ENCODE measurements at places on chromosomes 1 and 21.

- DNase-seq = no peak
Observed at GRCh38 chr1:234746798-234747196, 136.8 kb upstream of the IRF2BP2 start.

- DNase-seq = no peak
Observed at GRCh38 chr1:170959385-170959784, 24.1 kb downstream of the MROH9 start.

GRCh38 chr21:45113543-45113942 is 39.2 kb downstream of the ADARB1 start:
- no peak for DNase-seq

- DNase-seq = no peak
Observed at GRCh38 chr1:205316161-205316566, 5.4 kb downstream of the NUAK2 start.

DNA sequence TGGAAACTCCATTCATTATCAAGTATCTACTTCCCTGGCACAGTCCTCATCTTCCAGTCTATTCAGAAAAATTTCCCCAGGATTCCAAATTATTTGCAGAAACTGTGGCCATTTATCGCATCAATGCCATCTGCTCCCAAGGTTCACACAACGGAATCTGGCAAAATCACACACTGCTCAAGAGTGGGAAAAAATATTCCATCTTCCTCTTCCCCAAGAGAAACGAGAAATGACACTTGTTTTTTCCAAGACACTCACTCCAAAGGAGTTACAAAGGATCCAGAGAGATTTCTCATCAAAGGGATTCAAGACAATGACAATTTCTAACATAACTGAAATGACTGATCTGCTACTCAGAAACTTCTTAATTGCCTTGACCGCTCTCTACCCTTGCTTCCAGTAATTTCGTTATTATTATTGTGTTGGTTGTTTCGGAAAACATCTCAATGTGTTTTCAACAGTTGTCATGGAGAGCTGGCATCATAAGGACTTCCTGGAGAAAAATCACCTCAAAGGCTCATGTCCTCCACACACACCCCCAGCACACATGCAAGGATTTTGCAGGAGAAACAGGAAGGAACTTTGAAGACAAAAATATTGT is 128.0 kb downstream of the PSMG1 start:
- DNase-seq = no peak

DNA sequence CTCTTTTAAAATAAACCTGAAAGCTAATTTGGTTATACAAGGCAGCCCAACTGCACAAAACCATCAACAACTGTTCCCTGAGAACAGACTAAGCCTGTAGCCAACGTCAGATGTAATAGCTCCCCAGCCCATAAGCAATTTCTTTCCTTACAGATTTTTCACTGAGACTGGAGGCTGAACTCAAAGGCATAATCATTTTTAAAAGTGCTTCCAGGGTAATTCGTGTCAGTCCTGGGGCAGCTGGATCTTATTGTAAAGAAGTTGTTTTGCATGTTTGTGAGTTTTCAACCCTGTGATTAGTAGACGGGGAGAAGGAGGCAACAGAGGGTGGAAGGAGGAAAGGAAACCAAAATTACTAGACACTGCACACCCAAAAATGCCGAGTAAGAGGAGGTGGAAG is 3.2 kb downstream of the DPT start:
- no peak for DNase-seq

GRCh38 chr1:234533034-234533891 is 54.3 kb upstream of the TARBP1 start:
- DNase-seq = no peak

- no peak for DNase-seq
Observed at GRCh38 chr1:212689758-212690529, 9.7 kb downstream of the BATF3 start.

DNA sequence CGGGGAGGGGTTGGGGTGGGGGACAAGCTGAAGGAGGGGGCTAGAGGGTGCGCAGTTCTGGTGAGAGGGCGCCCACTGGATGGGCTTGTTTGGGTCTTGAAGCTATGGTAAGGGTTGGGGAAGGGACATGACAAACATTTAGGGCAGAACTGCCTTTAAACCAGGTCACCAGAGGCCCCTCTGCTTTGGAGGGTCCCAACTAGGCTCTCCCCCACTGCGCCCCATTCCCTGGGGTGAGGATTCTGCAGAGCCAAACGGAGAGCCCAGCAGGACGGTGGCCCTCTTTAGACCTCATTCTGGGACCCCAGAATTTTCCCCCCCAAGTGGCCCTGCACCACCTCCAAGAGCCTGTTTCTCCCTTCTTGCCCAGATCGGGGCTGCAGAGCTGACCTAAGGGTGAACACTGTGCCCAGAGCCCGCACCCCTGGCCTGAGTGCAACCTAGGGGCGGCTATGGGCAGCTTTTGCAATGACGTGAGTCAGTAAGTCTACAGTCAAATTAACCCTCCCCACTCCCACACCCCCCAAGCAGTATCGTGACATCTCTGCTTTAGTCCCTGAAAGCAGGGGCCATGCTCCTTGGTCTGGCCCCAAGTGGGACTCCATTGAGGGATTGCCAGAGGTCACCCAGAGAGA is 593.8 kb downstream of the MATN1 start:
- no peak for DNase-seq

DNA sequence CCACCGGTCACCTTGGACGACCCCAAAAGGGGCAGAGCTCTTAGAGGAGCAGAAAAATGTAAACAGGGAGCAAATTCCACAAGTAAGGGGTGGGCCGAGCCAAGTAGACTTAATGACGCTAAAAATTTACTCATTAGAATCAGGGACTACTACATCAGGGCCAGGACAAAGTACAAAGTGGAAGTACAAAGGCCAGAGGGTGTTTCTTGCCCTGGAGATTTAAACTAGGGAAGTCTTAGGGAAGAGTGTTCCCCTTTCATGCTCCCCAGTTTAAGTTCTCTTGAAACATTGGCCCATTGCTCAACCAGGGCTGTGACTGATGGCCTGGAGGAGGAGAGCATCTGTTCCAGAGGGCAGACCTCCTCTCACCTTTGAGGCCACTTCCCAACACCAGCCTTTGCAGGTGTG is 48.6 kb downstream of the BACH1 start:
- DNase-seq = no peak

- no peak for DNase-seq
Observed at GRCh38 chr1:20499718-20500117, 8.2 kb downstream of the MUL1 start.

DNA sequence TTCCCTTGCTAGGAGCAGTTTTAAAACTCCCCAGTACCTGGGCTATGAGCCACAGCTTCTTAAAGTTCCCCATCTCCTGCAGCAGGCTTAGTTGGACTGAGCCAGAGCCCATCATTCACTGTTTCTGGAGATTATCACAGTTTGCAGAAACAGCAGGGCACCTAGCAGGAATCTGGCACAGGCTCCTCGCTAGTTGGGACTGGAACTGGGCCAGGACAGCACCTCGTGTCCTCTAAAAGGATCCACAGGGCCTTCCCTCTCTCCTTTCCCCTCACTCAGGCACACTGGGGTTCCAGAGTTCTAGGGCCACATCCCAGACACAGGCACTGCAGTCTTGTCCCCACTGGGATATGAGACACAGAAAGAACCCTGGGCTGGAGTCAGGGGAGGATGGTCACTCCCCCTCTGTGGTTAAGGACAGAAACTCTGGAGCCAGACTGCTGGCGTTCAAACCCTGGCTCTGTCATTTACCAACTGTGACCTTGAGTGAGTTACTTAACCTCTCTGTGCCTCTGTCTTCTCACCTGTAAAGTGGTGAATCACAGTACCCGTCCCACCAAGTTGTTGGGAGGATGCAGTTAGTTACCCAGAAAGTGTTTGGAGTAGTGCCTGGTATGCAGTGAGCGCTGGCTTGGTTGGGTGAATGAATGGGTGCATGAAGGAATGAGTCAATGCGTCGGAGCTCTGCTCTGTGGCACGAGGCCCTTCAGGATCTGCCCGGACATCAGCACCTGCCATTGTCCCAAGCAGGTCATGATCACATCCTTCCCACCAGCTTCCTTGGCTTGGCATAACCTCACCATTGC is 18.8 kb upstream of the ECE1 start:
- DNase-seq = no peak

- DNase-seq = no peak
Observed at GRCh38 chr1:42162181-42162580, 2.4 kb downstream of the GUCA2A start.

DNA sequence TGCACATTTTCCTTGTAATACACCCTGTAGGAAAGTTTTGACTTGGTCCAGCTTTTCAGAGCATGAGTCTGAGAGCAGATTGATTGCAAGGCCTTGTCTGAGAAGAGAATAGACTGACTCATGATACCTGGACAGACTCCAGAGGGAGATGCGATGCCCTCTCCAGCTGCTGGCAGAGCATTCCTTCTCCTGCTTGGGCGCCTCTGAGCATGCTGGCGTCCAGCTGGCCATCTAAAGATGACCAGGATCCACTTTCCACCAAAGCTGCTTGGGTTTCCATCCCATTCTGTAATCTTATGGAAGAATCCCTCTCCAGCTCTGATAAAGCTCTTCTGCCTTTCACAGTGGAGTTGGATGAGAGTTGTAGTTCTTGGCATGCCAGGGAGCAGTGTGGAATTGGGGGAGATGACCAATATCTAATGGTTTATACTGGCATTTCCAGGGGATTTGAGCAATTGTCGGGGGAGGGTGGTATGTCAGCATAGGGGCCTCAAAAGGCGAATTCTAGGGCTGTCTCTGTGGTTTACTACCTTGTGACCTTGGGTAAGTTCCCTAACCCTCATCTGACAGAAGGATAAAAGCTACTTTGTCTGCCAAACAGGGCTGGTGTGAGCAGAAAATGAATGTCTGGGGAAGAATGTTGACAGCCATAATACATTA is 19.5 kb downstream of the SZRD1 start:
- DNase-seq = no peak

GRCh38 chr1:245827301-245827700 is 672.5 kb downstream of the KIF26B start:
- no peak for DNase-seq

DNA sequence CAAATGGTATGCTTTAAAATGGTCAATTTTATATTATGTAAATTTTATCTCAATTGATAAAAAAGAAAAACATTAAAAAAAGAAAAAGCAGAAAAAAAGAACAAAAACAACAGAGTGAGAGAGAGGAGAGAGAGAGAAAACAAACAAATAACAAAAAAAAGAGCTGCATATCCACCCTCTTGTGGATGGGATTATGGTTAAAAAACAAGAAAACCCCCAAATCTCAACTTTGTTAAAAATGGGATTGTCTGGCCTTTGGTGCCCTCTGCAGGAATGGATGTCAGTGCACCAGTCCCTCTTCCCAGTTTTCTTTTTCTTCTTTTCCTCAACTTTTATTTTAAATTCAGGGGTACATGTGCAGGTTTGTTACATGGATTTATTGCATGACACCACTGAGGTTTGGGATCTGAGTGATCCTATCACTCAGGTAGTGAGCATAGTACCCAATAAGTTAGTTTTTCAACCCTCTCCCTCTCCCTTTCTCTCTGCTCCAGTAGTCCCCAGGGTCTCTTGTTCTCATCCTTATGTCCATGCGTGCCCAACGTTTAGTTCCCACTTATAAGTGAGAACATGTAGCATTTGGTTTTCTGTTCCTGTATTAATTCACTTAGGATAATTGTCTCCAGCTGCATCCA is 28.1 kb downstream of the RNF187 start:
- DNase-seq = peak; percentile 35

GRCh38 chr1:64523413-64524337 is 53.7 kb downstream of the CACHD1 start:
- no peak for DNase-seq

DNA sequence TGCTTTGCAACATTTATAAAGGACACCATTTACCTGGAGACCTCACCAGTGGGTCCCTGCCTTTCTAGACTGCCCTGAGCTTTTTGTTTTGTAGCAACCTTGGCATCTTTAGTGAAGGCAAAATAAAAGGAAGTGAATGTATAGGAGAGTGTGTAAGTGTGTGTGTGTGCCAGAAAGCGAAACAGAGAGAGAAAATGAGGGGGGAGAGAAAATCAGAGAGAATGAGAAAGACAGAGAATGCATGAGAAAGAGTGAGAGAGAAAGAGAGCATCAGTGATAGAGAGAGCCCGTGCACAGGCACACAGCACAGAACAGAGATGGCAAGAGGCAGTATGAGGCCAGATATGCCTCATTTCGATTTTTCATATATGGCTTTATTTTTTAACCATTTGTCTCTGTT is 57.5 kb downstream of the HSD3B1 start:
- DNase-seq = no peak

DNA sequence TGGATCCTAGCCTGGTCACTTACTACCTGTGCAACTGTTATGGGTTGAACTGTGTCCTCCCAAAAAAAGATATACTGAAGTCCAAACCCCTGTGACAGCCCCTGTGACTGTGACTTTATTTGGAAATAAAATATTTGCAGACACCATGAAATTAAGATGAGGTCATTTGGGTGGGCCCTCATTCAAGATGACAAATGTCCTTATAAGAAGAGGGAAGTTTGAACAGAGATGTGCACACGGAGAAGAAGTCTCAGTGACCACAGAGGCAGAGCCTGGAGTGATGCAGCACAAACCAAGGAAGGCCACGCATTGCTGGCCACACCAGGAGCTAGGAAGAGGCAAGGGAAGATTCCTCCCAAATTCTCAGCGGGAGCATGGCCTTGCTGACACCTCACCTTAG is 249.7 kb upstream of the RUNX1 start:
- no peak for DNase-seq

- DNase-seq = no peak
Observed at GRCh38 chr1:44249543-44249942, 36.3 kb downstream of the DMAP1 start.

DNA sequence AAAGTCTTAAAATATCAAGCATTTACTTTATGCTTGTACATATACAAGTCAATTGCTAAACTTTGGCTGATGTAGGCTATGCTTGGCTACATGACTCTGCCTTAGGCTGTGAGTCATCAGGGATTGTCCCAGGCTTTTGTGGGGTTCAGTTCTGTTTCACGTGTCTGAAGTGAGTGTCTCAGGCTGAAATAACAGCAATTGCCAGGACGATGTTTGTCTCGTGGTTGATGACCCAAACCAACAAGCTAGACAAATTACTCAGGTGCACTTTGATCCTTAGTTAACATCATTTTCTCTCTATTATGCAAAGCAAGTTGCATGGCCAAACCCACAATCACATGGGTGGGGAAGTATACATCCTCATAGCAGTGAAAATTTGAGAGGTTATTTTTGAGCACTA is 410.1 kb downstream of the BRINP3 start:
- DNase-seq = no peak

DNA sequence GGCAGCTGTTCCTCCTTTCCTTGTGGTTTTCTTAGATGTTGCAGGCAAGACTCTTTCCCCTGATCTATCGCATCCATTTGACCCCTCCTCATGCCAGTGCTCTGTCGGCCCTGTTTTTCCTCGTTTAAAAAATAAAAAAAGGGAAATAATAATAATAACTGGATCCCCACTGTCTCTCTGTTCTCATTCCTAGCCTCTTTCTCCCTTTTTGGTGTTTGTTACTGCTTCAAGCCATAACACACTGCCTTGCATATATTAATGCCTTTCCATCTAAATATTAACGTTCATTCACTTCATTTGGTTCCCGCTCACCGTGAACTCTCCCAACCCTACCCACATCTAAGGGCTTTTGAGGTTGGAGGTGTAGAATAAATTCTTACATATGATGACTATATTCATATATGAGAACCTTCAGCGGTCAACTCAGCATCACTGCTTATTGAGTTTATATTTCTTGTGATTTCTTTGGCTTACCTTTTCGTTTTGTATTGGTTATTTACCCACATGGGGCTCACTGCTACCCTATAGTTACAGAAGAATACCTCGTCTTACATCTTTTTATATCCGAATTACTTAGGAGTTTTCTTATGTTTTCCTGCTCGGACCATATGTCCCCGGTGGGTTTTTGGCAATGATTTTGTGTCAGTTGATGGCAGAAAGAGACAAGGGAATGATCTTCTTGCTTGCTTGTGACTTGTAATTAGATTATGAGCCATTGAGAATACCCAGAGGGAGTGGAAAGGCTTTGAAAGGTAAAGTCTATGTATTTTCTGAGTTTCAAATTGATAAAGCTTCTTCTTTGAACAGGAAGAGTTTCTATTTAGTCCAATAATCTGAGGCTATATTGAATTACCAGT is 805 bp downstream of the ATG4C start:
- DNase-seq = peak; percentile 12

All from central memory CD4-positive, alpha-beta T cell (primary cell).